CD8-positive, alpha-beta memory T cell (primary cell): ENCODE measurements at places on chromosomes 5 and 9. TPM values are rescaled to one million over a fixed set of nuclear protein-coding genes. Genes with fewer than 3 reads are reported as not detected.
A peak's percentile ranks its signal among the peaks of the same experiment; 100 is the strongest.

PCDHB16 gene
- not detected for total RNA-seq

SPOCK1 gene
- not detected for total RNA-seq

TMED7 gene
- 47.7 TPM for total RNA-seq

SLC45A2 gene
- not detected for total RNA-seq

DNAJC25 gene
- 5.7 TPM for total RNA-seq

CERCAM gene
- total RNA-seq: 2.6 TPM

SPATA31A3 gene
- not detected for total RNA-seq

DNA sequence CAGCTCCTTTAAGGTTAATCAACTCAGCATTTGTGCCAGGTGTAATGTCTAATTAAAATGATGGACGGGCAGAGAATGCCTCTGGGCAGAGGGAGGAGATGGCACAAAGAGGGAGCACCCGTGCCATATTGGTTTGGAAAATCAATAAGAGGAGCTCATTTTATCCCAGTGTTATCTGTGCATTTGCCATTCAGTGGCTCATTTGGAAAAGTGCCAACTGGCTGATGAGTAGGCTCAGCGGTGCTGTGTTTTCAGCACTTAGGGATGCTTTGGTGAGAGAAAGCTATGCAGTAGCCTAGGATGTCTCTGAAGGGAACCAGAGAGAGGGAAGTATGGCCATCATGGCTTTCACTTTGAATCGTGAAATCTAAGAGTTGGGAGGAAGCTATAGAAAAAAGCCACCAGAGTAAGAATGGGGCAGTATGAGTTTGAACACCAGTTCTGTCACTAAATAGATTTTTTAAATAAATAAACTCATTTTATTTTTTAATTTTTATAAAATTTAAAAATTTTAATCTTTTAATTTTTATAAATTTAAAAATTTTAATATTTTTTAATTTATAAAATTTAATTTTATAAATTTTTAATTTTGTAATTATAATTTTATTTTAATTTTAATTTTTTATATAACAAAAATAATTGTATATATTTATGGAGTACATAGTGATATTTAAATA lies 472.8 kb downstream of the BRINP1 start:
- no peaks in the 10 kb centered on the region for H3K36me3 ChIP-seq
- DNase-seq: no peak
- no peak overlapping the region for H3K4me3 ChIP-seq
- no peaks in the 10 kb centered on the region for H3K4me1 ChIP-seq
- H3K27ac ChIP-seq: no peak overlapping the region

DNA sequence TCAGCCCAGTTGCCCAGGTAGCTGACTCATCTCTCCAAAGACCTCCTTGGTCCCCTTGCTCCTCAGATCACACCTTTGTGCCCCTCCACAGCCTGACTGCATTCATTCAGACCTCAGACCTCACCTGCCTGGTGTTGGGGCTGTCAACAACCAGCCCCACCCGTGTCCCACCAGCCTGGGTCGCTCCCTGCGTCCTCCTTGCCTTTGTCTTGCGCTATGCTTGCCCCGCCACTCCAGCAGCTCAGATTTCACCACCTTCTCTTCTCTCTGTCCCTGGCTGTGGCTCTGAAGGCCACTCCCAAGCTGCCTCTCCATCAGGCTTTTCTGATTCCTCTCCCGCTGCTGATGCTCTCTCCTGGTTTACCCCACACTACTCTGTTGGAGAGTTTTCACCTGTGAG lies 103.5 kb downstream of the MVB12B start:
- no peaks in the 10 kb centered on the region for H3K27me3 ChIP-seq
- DNase-seq: no peak
- H3K4me1 ChIP-seq: no peaks in the 10 kb centered on the region
- H3K4me3 ChIP-seq: no peak overlapping the region

GRCh38 chr9:114588210-114588609 lies 641 bp downstream of the ATP6V1G1 start:
- peaks cover 6% of the 10 kb centered on the region for H3K36me3 ChIP-seq
- peak overlapping the region; percentile 91 for H3K27ac ChIP-seq
- DNase-seq: no peak
- H3K4me1 ChIP-seq: peaks cover 43% of the 10 kb centered on the region
- no peaks in the 10 kb centered on the region for H3K27me3 ChIP-seq

GRCh38 chr5:777756-778161 lies 6.8 kb downstream of the ZDHHC11B start:
- H3K4me1 ChIP-seq: no peaks in the 10 kb centered on the region
- H3K27me3 ChIP-seq: no peaks in the 10 kb centered on the region
- no peak overlapping the region for H3K27ac ChIP-seq
- no peaks in the 10 kb centered on the region for H3K36me3 ChIP-seq

DNA sequence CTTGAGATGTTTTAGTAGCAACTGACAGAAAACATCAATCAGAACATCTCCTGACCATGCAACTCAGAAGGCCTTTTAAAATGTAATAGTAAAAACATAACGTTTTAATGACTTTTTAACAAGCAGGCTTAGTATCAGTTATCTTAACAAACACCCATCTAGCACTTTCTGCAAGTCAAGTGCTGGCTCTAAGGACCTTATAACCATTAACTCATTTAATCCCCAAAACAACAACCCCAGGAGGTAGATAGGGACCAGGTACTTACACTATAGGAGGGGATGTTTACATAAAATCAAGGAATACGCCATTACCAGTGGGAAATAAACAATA lies 41.8 kb downstream of the ROR2 start:
- H3K36me3 ChIP-seq: no peaks in the 10 kb centered on the region
- H3K4me3 ChIP-seq: no peak overlapping the region
- H3K27ac ChIP-seq: peak overlapping the region; percentile 33
- DNase-seq: no peak
- H3K4me1 ChIP-seq: peaks cover 24% of the 10 kb centered on the region

DNA sequence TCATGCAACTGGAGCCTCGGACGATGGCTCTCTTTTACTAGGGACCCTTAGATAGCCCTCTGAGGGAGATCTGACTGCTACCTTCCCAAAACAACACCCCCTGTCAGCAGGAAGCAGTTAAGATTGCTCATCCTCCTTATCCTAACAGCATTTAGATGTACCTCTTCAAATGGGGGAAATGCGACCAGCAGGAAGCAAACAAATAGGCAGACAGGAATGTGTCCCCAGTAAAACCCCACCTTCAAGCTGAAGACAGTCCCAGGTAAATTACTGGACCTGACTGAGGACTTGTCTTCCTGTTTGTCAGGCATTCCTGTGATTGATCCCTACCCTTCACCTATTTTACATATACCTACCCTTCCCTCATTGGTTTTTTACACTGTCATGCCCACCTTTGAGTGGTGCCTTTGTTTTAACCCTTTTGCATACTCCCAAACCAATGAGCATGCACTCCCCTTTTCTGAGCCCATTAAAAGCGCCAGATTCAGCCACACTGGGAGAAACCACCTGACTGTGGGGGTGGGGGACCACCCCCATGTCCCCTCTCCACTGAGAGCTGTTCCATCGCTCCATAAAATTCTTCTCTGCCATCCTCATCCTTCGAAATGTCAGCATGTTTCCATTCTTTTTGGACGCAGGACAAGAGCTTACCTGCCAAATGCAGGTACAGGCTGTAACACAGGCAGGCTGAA lies 954.0 kb upstream of the CDH6 start:
- no peaks in the 10 kb centered on the region for H3K4me1 ChIP-seq
- no peak for DNase-seq
- H3K27me3 ChIP-seq: no peaks in the 10 kb centered on the region
- H3K4me3 ChIP-seq: no peak overlapping the region

DNA sequence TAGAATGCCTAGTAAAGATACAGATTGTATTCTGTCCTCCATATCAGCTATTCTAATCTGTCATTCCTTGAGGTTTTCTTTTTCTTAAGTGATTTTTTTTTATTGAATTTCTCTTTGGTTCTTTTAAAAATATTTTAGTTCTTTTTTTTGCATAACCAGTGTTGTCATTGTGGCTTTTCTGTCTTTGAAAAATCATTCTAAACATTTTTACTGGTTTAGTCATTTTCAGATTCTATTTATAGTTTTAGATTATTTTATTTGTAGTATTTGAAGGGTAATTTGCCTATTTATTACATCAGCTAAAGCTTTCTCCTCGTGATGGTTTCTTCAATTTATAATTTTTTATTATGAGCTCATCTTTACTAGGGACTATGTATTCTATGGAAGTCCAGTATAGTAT lies 78.1 kb downstream of the NDUFAF2 start:
- no peak overlapping the region for H3K4me3 ChIP-seq
- no peaks in the 10 kb centered on the region for H3K4me1 ChIP-seq
- no peaks in the 10 kb centered on the region for H3K36me3 ChIP-seq
- no peak overlapping the region for H3K27ac ChIP-seq
- no peak for DNase-seq

DNA sequence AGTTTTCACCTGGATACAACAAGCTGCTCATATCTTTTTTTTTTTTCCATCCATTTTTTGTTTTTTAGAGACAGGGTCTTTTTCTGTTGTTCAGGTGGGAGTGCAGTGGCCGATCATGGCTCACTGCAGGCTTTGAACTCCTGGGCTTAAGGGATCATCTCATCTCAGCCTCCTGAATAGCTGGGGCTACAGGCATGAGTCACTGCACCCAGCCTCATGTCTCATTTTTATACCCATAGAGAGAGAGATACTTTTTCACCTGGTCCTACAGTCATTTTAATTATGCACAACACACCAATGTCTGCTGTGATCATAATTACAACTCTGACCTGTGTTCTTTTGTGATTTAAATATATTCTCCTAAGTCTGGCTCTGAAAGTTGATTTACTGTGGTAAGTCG lies 84.4 kb downstream of the KIF4B start:
- no peak overlapping the region for H3K27ac ChIP-seq
- no peaks in the 10 kb centered on the region for H3K4me1 ChIP-seq
- no peak overlapping the region for H3K4me3 ChIP-seq

- DNase-seq: no peak
- H3K27me3 ChIP-seq: no peaks in the 10 kb centered on the region
- H3K4me3 ChIP-seq: no peak overlapping the region
- H3K36me3 ChIP-seq: peaks cover 17% of the 10 kb centered on the region
- H3K4me1 ChIP-seq: peaks cover 64% of the 10 kb centered on the region
These were observed 78.3 kb downstream of the STK10 start for GRCh38 chr5:172109749-172110148.

GRCh38 chr5:83441747-83442146 lies 29.8 kb upstream of the VCAN start:
- H3K27ac ChIP-seq: no peak overlapping the region
- H3K36me3 ChIP-seq: no peaks in the 10 kb centered on the region
- H3K4me3 ChIP-seq: no peak overlapping the region
- no peaks in the 10 kb centered on the region for H3K4me1 ChIP-seq
- DNase-seq: no peak

- no peak overlapping the region for H3K27ac ChIP-seq
- H3K27me3 ChIP-seq: no peaks in the 10 kb centered on the region
- no peaks in the 10 kb centered on the region for H3K4me1 ChIP-seq
- H3K36me3 ChIP-seq: no peaks in the 10 kb centered on the region
- DNase-seq: no peak
These were observed 465.0 kb downstream of the EBF1 start for GRCh38 chr5:158634714-158635113.

DNA sequence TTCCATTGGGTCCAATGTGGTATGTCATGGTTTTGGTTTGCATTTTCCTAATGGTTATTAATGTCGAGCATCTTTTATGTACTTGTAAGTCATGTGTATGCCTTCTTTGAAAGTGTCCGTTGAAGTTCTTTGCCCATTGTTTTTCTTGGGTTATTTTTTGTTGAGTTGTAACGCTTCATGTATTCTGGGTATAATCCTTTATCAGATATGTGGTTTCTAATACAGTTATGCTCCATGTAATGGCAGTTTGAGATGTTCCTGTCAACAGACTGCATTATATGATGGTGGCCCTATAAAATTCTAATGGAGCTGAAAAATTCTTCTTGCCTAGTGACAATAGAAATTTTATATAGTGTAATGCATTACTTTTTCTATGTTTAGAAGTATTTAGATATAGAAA lies 17.2 kb downstream of the RIC1 start:
- H3K36me3 ChIP-seq: no peaks in the 10 kb centered on the region
- no peaks in the 10 kb centered on the region for H3K27me3 ChIP-seq
- no peaks in the 10 kb centered on the region for H3K4me1 ChIP-seq
- H3K4me3 ChIP-seq: no peak overlapping the region
- H3K27ac ChIP-seq: no peak overlapping the region

- peaks cover 36% of the 10 kb centered on the region for H3K4me1 ChIP-seq
- H3K27me3 ChIP-seq: no peaks in the 10 kb centered on the region
- H3K36me3 ChIP-seq: no peaks in the 10 kb centered on the region
- no peak overlapping the region for H3K27ac ChIP-seq
These were observed 31.0 kb upstream of the IER5L start for GRCh38 chr9:129209109-129209508.

GRCh38 chr9:135083831-135084230 lies 3.6 kb upstream of the OLFM1 start:
- H3K4me3 ChIP-seq: no peak overlapping the region
- no peaks in the 10 kb centered on the region for H3K36me3 ChIP-seq
- no peaks in the 10 kb centered on the region for H3K27me3 ChIP-seq

GRCh38 chr9:88390371-88390990 lies 2.2 kb downstream of the SPIN1 start:
- no peaks in the 10 kb centered on the region for H3K36me3 ChIP-seq
- DNase-seq: no peak
- H3K4me1 ChIP-seq: peaks cover 10% of the 10 kb centered on the region
- H3K27me3 ChIP-seq: no peaks in the 10 kb centered on the region
- no peak overlapping the region for H3K27ac ChIP-seq

GRCh38 chr9:34403554-34404380 lies 27.1 kb upstream of the MYORG start:
- peak; percentile 38 for DNase-seq
- H3K4me3 ChIP-seq: no peak overlapping the region
- H3K4me1 ChIP-seq: no peaks in the 10 kb centered on the region
- H3K27ac ChIP-seq: no peak overlapping the region
- no peaks in the 10 kb centered on the region for H3K36me3 ChIP-seq

DNA sequence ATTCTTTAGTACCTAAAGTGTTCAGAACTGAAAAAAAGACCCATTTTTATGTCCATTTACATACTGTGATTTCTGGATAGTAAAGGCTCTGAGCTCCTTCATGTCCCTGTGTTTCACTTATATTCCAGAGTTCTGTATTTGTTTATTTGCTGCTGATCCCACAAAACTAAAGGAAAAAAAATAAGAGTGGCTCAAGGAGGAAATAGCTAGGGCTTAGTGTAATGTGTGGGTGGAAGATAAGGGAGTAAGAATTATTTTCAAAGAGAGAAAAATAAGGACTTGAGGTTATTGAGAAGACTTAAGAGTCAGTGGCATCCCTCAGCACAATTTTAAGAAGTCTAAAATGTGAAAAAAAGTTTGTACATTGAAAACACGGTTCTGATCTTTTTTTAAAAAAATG lies 46.0 kb downstream of the ENTREP1 start:
- H3K4me1 ChIP-seq: no peaks in the 10 kb centered on the region
- H3K4me3 ChIP-seq: no peak overlapping the region
- no peak for DNase-seq
- H3K27me3 ChIP-seq: no peaks in the 10 kb centered on the region
- H3K36me3 ChIP-seq: no peaks in the 10 kb centered on the region
- H3K27ac ChIP-seq: no peak overlapping the region

GRCh38 chr5:173736923-173737412 lies 120.5 kb upstream of the BOD1 start:
- no peak overlapping the region for H3K4me3 ChIP-seq
- H3K27ac ChIP-seq: no peak overlapping the region
